ENCODE measurements at places on chromosomes 4 and X.

DNA sequence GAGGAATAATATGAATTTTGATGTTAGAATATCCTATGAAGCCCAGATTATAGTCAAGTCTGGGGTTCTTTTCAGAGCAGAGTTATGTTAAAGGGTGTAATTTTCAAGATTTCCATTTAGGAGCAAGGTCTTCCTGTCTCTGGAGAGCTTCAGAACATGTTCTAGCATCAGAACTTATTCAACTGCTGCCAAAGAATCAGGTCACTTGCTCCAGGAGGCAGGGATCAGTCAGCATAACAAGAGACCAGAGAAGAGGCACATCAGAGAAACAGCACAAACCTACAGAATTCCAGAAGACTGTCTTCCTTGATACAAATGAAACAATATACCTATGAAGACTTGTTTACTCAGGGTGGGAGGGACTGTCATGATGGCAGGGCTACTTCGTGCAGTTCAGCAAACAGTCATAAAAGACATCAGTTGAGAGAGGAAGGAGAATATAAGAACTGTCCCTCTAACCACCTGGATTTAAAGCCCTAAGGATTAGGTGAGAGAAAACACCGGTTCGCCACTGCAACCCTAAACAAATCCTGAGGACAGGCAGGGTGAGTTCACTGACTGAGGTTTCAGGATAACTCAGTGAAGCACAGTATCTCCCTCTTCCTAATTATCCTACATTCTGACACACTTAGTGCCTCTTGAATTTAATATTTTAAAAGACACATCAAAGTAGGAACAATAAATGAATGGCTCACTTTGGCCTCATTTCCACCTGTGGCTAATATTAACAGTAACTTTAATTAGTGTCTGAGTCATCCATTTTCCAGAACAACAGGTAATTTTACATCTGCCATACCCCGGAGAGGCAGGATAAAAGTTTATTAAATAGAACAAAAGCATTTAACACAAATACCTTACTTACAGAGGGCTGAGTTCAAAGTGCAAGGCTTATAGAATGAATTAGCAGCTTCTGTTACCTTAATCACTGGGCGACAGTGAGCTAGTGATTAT is 93.0 kb downstream of the HDAC8 start:
- DNase-seq = no peak

DNA sequence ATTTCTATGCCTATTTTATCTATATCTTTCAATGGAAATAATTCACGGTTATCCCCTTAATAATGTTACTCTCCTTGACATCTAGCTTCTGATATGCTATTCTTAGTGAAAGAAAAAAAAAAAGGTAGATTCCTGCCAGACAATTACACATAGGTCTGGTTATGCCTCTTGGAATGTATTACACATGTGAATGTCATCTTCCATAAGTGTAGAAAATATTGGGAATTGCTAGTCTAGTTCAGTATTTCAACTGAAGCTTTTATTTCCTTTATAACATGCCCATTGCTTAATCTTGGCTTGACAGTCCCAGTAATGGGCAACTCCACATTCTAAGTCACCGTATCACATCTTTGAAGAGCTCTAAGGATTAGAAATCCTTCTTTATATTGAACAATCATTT is 25.4 kb upstream of the PPP1R2C start:
- peak; percentile 70 for DNase-seq

DNA sequence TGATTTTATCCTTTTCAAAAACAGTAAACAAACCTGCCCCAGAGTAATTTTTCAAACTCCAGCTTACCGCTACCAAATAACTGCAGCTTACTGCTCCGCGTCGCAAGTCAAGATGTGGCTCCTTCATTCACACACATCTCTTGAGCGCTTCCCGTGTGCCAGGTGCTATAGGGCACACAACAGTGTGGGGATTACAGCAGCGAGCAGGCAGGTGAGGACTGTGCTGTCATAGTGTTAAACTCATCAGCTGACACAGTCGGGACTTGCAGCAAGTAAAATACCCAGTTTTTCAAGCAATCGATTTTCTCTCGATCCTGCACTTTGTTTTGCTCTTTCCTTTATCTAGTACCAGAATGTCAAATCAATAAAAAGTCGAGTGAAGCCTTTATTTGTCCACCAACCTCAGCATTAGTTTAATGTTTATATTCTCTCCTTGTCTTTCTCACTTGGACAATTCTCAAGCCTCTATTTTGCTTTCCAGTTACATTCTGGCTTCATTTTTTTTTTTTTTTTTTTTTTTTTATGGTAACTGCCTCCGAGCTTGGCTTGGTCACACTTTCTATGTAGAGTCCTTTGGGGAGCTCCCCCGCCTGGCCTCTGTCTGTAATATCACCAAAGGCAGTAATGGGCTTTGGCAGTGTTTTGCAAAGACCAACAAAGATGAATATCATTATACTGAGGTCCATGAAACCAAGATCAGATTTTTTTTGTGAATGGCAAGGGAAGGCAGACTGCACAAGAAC is 8.3 kb upstream of the ASB5 start:
- peak; percentile 76 for DNase-seq

DNA sequence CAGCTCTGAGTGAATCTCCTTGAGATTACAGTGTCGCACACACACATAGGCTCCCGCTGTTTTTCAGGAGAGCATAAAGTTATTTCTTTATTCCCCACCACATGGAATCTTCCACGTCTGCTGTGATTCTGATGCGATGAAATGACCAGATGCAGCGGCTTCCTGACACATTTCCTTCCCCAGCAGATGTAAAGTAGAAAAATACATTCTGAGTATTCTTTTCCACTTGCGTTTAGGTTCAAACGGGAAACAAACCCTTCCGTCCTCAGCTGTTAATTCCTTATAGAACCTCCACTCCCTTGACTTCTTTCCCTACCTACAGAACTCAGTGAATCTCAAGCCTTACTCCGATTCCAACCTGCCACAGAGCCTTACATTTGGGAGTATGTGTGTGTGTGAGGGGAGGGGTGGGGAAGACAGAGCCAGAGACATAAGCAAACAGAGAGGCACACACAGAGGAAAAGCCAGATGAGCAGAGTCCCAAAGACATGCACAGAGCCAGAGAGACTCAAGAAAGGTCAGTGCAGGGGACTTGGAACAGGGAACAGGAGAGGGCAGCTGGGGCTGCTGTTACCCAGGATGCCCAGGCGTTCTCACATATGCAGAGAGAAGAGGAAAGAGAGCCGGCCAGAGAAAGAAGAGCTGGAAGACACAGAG is 47.3 kb downstream of the SETD7 start:
- no peak for DNase-seq

All from fibroblast of skin of right biceps (primary cell).